Tibial nerve (tissue), 4 donors: ENCODE measurements at places on chromosomes 16 and 17. TPM values are rescaled to one million over a fixed set of nuclear protein-coding genes. Genes with fewer than 3 reads are reported as not detected.

- peak; percentile 72 for DNase-seq
These were observed 3.3 kb upstream of the TRARG1 start for GRCh38 chr17:1275962-1276736.

GRCh38 chr17:66541461-66542128 lies 239.2 kb downstream of the PRKCA start:
- no peak for DNase-seq

GRCh38 chr17:75130632-75131277 lies 787 bp downstream of the NT5C start:
- no peak for DNase-seq

- no peak for DNase-seq
These were observed 26.5 kb upstream of the PPM1D start for GRCh38 chr17:60573236-60574051.

DNA sequence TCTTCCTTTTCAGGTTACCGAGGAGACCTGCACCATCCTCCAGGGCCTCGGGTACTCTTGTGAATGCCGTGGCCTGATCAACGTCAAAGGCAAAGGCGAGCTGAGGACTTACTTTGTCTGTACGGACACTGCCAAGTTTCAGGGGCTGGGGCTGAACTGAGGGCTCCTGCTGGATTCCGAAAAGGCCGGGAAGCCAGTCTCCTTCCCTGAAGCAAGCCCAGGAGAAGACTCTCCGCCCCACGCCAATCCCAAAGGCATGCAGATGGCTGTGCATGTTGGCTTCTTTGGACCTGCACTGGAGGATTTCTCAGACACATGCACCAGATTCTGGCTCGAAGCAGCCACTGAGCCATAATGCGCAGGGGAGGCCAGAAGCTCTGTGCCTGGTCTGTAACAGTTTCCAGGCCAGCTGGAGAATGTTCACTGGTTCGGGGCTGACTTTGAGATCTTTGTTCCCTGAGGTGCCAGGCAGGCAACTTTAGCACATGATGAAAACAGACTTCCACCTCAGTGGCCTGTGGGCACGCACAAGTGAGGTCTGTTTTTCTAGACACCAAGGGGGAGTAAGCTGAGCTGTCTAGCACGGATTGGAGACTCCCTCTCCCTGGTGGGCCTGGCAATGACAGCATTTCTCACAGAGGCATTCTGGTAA lies 49.1 kb downstream of the ADCY7 start:
- no peak for DNase-seq

GRCh38 chr17:49692751-49693150 lies 14.9 kb upstream of the SPOP start:
- no peak for DNase-seq

DNA sequence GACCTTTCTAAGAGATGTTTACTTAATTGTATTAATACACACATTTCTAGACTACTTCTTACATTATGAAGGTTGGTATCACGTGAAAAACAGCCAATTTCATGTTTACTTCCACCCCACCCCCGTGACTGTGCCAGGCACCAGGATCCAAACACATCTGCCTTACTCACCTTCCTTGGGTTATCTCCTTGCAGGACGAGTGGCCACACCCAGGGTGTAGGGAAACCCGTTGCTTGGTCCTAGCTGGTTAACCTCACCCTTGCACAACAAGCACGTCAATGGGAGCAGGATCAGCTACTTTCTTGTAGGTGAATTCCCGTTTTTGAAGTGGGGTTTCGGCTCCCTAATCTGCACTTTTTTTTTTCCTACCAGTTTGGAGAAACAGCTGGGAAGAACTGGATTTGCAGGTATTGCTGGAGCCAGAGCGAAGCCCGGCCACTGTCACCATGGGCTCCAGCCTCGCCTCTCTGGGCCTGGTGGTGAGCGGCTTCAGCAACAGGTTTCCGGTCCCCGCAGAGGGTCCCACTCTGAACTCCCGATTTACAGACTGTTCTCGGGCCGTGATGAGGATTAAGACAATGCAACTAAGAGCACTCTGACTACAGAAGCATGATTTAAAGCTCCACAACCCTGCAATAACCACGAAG lies 2.1 kb upstream of the UBB start:
- DNase-seq: no peak

- no peak for DNase-seq
These were observed 25.6 kb upstream of the BHLHA9 start for GRCh38 chr17:1244606-1245012.

GRCh38 chr16:19505600-19506303 lies 16.1 kb downstream of the GDE1 start:
- no peak for DNase-seq

DNA sequence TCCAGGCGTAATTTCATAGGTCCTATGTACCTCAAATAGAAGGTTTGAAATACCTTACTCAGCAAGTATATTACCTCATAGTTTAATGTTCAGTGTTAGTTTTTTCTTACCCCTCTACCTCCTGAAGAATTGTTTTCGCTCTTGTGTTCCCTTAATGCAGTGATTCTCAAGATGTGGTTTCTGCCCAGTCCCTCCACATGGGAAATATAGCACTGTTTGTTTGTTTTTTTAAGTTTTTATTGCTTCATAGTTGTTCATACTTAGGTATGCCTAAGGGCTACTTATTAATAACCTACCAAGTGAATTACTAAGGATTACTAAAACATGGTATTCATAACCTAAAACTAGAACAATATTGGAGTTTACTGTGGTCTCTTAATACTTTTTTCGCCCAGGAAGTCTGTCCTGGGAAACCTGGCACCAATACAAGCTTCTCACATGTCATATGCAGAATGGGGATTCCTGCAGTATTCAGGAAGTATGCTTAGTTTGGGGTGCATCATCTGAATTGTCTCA lies 5.0 kb downstream of the RSPRY1 start:
- DNase-seq: no peak

GRCh38 chr16:71781741-71782140 lies 26.9 kb downstream of the AP1G1 start:
- no peak for DNase-seq

DNA sequence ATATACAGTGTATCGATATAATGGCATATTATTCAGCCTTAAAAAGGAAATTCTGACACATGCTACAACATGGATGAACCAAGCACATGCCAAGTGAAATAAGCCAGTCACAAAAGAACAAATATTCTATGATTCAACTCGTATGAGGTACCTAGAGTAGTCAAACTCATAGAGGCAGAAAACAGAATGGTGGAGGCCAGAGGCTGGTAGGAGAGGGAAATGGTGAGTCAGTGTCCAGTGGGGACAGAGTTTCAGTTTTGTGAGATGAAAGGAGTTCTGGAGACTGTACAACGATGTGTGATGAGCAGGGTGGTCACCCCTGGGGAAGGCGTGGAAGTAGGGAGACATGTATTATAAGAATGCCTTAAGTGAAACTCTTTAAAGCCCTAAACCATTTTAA lies 39.9 kb downstream of the RNF157 start:
- no peak for DNase-seq

DNA sequence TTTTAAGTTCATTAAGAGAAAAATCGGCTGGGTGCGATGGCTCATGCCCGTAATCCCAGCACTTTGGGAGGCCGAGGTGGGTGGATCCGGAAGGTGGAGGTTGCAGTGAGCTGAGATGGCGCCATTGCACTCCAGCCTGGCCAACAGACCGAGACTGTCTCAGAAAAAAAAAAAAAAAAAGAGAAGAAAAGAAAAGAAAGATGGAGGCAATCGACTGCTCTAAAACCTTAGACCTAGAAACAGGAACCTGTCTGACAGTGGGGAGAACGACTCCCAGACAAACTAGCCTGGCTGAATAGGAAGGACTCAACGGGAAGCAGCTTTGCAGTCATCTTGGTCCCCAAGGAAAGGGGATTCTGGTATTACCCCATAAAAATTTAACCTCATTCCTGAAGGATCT lies 13.7 kb downstream of the MRC2 start:
- no peak for DNase-seq

- DNase-seq: no peak
These were observed 42.2 kb downstream of the TIMM22 start for GRCh38 chr17:1039123-1039507.

GRCh38 chr17:78234261-78234865 lies 2.9 kb downstream of the TMEM235 start:
- DNase-seq: no peak

- DNase-seq: no peak
These were observed at the start of gene LAT for GRCh38 chr16:28984619-28985135. TSS of gene LAT (plus strand) at chr16:28985052. CDS start at chr16:28985418, 366 bp downstream.

Gene TMEM238L
- not detected for total RNA-seq

Gene RAB37
- 0.87 TPM for total RNA-seq

Gene PYDC1
- total RNA-seq: not detected

Gene TMEM256
- 113 TPM for total RNA-seq

Gene ASGR1
- total RNA-seq: 1.5 TPM
